Osteocyte (in vitro differentiated cells): ENCODE measurements at places on chromosomes 7 and 10. TPM values are rescaled to one million over a fixed set of nuclear protein-coding genes. Genes with fewer than 3 reads are reported as not detected.

DNA sequence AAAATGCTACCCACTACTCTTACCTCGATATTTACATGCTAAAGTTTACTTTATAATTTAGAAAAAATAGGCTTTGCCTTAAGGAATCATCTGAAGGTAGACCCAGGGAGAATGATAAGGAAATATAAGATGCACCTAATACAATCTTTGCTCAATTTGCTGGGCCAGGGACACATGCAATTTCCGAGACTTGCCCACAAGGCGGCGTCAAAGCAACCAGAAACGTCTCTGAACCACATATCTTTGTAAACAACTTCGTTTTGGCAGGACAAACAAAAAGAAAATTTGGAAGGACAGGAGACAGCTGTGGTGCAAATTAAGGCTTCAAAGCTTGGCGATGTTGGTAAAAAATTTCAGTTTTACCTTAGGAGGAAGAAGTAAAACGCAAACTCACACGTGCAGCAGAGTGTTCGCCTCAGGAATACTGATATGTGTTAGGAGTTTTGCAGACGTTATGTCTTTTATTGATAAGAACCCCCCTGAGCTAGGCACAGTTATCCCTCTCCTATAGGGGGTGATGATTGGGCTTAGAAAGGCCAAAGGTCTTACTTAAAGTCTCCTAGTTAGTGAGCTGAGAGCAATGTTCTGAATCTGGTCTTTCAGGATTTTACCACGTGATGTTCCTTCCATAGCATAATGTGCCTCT, 134.3 kb downstream of the PRKCQ start:
- H3K27ac ChIP-seq = no peak overlapping the region
- H3K27me3 ChIP-seq = peaks cover 3% of the 10 kb centered on the region
- no peak for DNase-seq
- H3K4me1 ChIP-seq = no peaks in the 10 kb centered on the region
- H3K4me3 ChIP-seq = no peak overlapping the region

DNA sequence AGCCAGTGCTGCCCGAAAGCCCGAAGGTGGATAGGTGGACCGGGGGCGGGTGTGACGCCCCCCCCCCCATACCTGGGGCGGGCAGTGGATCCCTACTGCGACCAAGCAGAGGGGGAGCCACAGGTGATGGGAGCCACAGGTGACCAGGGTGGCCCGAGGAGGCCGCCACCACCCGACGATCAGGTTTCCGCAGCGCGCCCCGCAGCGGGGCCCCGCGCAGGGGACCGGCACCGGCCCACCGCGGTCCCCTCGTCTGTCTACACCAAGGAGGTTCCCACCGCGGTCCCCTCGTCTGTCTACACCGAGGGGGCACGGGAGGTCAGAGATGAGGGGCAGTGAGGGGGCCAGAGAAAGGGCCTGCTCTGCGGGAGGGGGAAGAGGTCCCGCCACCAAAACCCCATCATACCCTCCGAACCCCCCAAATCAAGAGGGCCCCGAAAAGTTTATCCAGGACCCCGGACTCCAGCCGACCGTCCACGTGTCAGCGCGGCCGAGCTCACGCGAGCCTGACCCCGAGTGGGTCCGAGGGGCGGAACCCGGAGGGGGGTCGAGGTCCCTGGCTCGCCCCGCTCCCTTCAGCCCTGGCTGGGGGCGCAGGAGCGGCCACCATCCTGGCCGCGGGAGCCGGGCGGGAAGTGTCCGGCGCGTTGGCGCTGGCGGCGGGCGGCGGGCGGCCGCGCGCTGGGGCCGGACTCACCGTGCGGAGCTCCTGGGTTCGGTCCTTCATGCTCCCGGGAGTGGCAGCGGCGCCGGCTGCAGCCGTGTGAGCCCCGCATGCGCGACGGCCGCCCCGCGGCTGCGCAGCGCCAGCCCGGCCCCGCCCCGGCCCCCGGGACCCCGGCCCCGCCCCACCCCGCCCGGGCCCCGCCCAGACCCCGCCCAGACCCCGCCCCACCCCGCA, at the start of gene STX1A:
Gene STX1A, minus strand, starts transcription at position 765 of the 901 bp plus-strand sequence. Its CDS starts 38 bp downstream, at position 727.
- DNase-seq = peak; percentile 92
- H3K36me3 ChIP-seq = no peaks in the 10 kb centered on the region
- peak within 1 kb of the TSS; percentile 81 for H3K4me3 ChIP-seq
- H3K27me3 ChIP-seq = no peaks in the 10 kb centered on the region
- H3K4me1 ChIP-seq = peaks cover 55% of the 10 kb centered on the region

- no peaks in the 10 kb centered on the region for H3K36me3 ChIP-seq
- no peak overlapping the region for H3K4me3 ChIP-seq
- no peak for DNase-seq
- peaks cover 33% of the 10 kb centered on the region for H3K27me3 ChIP-seq
- H3K4me1 ChIP-seq = no peaks in the 10 kb centered on the region
These were observed 56.8 kb upstream of the LANCL2 start for GRCh38 chr7:55308186-55308929.

ASCC1 gene
- 39.1 and 40.6 TPM in 2 replicates for total RNA-seq

DNA sequence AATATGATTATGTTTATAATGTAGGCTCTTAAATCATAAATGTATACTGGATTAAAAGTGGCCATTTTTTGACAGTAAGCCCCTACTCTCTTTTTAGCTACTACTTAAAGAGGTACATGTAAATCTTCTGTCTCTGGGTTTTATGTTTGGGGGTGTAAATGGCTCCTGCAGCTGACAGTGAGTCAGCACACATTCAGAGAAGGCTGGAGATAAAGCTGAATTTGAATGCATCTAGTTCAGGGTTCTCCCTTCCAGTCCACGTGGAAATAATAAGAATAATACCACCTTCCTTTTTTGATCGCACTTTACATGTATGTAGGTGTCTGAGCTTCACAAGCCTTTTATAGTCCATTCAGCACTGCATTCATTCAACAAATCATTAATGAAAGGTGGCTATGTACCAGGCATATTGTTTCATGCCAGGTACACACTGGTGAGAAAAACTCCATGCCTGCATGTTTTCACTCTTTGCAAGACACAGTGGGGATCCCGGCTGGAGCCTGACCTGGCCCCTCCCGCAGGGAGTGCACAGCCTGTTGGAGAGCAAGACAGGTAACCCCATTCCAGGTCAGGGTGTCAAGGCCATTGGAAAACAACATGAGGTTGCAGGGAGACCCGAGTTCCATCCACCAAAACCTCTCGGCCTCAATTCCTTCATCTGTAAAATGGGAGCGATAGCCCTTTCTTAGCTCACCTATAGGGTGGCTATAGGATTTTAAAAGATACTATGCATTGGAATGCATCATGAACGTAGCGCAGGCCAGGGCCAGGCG, 107.5 kb upstream of the ANLN start:
- H3K4me3 ChIP-seq = no peak overlapping the region
- H3K36me3 ChIP-seq = no peaks in the 10 kb centered on the region
- peaks cover 44% of the 10 kb centered on the region for H3K4me1 ChIP-seq
- no peak overlapping the region for H3K27ac ChIP-seq

TMEM176A gene
- total RNA-seq = not detected in 2 replicates

GRCh38 chr10:2731940-2732339, 335.4 kb upstream of the PFKP start:
- no peak overlapping the region for H3K4me3 ChIP-seq
- H3K4me1 ChIP-seq = no peaks in the 10 kb centered on the region
- no peaks in the 10 kb centered on the region for H3K36me3 ChIP-seq
- DNase-seq = no peak
- no peak overlapping the region for H3K27ac ChIP-seq
- H3K27me3 ChIP-seq = peaks cover 35% of the 10 kb centered on the region

GRCh38 chr7:80154656-80155333, 20.2 kb downstream of the GNAI1 start:
- H3K4me3 ChIP-seq = no peak overlapping the region
- DNase-seq = no peak
- H3K4me1 ChIP-seq = peaks cover 44% of the 10 kb centered on the region
- H3K27me3 ChIP-seq = no peaks in the 10 kb centered on the region
- no peaks in the 10 kb centered on the region for H3K36me3 ChIP-seq
- H3K27ac ChIP-seq = no peak overlapping the region

DNA sequence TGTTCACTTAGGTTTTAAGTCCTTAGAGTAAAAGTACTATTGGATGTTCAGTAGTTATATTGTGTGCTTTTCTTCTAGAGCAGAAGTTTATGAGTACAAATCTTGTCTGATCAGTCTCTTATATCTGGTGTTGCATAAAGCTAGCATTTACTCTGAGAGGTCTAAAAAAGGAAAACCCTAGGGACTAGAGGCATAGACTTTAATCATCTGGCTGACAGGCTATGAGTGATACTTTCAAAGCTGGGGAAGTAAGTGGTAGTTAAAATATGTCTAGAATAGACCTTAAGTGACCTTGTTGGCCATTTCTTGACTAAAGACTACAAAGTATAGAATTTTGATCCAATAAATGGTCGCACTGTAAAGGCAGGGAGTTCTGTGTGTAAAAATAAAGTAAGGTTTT, 32.9 kb upstream of the PHYHIPL start:
- H3K27me3 ChIP-seq = peaks cover 32% of the 10 kb centered on the region
- no peak overlapping the region for H3K27ac ChIP-seq
- DNase-seq = no peak

GRCh38 chr7:25314094-25314730, 85.9 kb upstream of the NPVF start:
- no peak overlapping the region for H3K4me3 ChIP-seq

GNGT1 gene
- total RNA-seq = not detected in 2 replicates

DNA sequence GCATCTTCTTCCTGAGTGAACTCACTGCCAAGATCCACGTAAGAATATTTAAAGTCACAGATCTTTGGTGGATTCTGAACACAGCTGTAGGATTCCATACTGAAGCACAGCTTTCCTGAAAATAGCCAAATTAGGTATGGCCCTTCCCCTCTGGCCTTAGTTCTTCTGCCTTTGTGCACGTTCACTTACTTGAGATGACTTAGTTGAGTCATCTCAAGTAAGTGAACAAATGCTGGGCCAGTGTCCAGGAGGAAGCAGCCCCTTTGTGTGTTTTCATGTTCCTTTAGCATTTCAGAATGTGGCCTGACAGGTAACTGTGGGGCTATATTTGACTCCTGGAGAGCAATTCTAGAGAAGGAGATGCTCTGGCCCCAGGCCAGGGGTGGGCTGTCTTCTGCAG, 51.5 kb downstream of the CCNY start:
- no peak for DNase-seq
- peaks cover 25% of the 10 kb centered on the region for H3K4me1 ChIP-seq
- peak overlapping the region; percentile 65 for H3K27ac ChIP-seq
- no peaks in the 10 kb centered on the region for H3K27me3 ChIP-seq
- no peak overlapping the region for H3K4me3 ChIP-seq

- no peak for DNase-seq
- no peak overlapping the region for H3K27ac ChIP-seq
- no peaks in the 10 kb centered on the region for H3K27me3 ChIP-seq
These were observed 168.9 kb upstream of the TMEM72 start for GRCh38 chr10:44742248-44742647.

PPP1R17 gene
- not detected in 2 replicates for total RNA-seq

DNA sequence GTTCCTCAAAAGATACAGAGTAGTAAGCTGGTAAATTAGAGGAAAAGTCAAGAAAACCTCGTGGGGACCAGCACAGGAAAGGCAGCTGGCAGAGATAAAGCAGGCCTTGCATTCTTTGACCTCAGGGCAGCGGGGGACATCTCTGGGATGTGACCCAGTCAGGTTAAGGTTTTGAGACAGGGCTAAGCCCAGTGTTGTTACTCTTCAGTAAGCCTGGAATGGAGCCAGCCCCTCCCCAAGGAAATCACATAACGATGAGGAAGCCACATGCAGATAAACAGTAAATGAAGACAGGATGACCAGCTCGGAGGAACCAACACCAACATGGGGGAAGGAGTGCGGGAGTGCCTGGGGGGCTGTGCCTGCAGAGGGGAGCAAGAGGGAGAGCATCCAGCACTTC, 99.6 kb downstream of the JAZF1 start:
- no peak for DNase-seq
- H3K4me1 ChIP-seq = peaks cover 39% of the 10 kb centered on the region
- no peak overlapping the region for H3K4me3 ChIP-seq
- H3K36me3 ChIP-seq = no peaks in the 10 kb centered on the region

GRCh38 chr10:132354356-132355094, 22.5 kb downstream of the LRRC27 start:
- H3K27ac ChIP-seq = no peak overlapping the region
- peaks cover 13% of the 10 kb centered on the region for H3K36me3 ChIP-seq
- no peaks in the 10 kb centered on the region for H3K27me3 ChIP-seq

EPHA1 gene
- total RNA-seq = not detected in 2 replicates

DNA sequence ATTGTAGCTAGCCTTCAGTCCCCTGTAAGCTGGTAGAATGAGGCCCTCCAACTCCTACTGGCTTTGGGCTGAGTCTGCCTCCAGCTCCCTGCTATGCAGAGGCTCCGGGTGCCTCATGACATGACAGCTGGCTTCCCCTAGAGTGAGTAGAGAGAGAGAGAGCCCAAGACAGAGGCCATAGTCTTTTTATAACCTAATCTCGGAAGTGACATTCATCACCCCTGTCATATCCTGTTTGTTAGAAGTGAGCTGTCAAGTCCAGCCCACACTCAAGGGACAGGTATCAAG, 53.9 kb upstream of the CTBP2 start:
- no peaks in the 10 kb centered on the region for H3K36me3 ChIP-seq
- DNase-seq = no peak
- no peak overlapping the region for H3K4me3 ChIP-seq
- H3K27ac ChIP-seq = no peak overlapping the region

BEND7 gene
- 6.7 and 12.4 TPM in 2 replicates for total RNA-seq

DNA sequence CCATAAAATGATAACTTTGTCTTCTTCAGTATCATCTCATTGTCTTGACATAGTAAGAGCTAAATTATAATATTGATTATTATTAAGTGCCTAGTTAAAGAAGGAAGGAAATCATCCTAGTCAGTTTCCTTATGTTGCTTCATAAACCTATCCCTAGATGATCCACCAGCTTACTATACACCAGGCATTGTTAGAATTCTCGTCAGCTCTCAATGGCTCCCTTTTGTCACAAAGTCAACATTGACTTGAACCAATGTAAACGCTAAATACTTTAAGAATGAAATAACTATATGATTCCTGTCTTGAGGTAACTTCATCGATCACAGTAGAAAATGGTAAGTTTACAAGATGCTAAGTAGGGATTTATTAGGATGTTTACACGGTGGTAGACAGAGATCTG, 1162.9 kb downstream of the CNTNAP2 start:
- H3K4me3 ChIP-seq = no peak overlapping the region
- H3K27me3 ChIP-seq = no peaks in the 10 kb centered on the region
- no peak for DNase-seq
- H3K27ac ChIP-seq = no peak overlapping the region
- H3K36me3 ChIP-seq = no peaks in the 10 kb centered on the region

AVL9 gene
- 21.2 and 28.4 TPM in 2 replicates for total RNA-seq

- H3K4me1 ChIP-seq = peaks cover 32% of the 10 kb centered on the region
- no peaks in the 10 kb centered on the region for H3K36me3 ChIP-seq
- H3K27ac ChIP-seq = peak overlapping the region; percentile 87
- DNase-seq = no peak
- H3K27me3 ChIP-seq = peaks cover 10% of the 10 kb centered on the region
These were observed 82.6 kb upstream of the PRKG1 start for GRCh38 chr10:50991456-50992355.

GRCh38 chr7:100867040-100867775, at the start of gene TRIP6:
TSS of gene TRIP6 (plus strand) at chr7:100867387. CDS start at chr7:100867498, 111 bp downstream.
- DNase-seq = peak; percentile 95
- H3K4me1 ChIP-seq = peaks cover 34% of the 10 kb centered on the region
- H3K27ac ChIP-seq = peak within 1 kb of the TSS; percentile 96
- H3K4me3 ChIP-seq = peak within 1 kb of the TSS; percentile 96

RAPGEF5 gene
- 0.21 and 0.27 TPM in 2 replicates for total RNA-seq

GRCh38 chr10:52997007-52997406, 224.4 kb upstream of the MBL2 start:
- H3K36me3 ChIP-seq = no peaks in the 10 kb centered on the region
- peaks cover 10% of the 10 kb centered on the region for H3K27me3 ChIP-seq
- no peaks in the 10 kb centered on the region for H3K4me1 ChIP-seq
- DNase-seq = no peak
- no peak overlapping the region for H3K4me3 ChIP-seq

- no peaks in the 10 kb centered on the region for H3K27me3 ChIP-seq
- no peak for DNase-seq
- no peak overlapping the region for H3K4me3 ChIP-seq
- H3K36me3 ChIP-seq = peaks cover 23% of the 10 kb centered on the region
- no peaks in the 10 kb centered on the region for H3K4me1 ChIP-seq
- H3K27ac ChIP-seq = no peak overlapping the region
These were observed 12.2 kb upstream of the AP5Z1 start for GRCh38 chr7:4763091-4763793.
